HT-29 (cell line): ENCODE measurements at places on chromosomes 4 and X.

GRCh38 chr4:25861951-25862410 is 807 bp downstream of the SEL1L3 start:
- peak; percentile 59 for DNase-seq

- DNase-seq: no peak
Observed at GRCh38 chr4:141473952-141474351, 162.4 kb upstream of the IL15 start.

GRCh38 chr4:82891707-82892466 is 934 bp upstream of the SEC31A start:
- DNase-seq: peak; percentile 63

DNA sequence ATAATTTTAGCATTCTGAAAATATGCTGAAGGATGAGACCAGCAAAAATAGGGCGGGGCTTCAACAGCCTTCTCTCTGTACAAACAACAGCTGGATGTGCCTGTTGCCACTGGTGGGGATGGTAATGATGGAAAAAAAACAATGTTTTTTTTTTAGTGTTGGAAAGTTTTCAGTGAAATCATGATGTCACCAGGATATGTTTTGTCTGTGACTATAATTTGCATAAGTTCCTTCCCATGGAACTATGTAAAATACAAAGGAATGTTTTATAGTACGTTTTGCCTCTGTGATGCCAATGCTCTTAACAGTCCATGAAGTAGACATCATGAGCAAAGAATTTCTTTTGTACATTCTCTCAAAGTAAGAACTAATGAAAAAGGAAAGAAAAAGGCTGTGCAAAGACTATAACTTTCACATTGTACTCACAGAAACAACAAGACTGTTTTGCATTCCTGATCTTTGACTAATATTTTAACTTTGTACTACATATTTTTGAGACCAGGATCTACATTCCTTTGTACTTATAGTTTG is 589.7 kb downstream of the SPRY1 start:
- DNase-seq: no peak

DNA sequence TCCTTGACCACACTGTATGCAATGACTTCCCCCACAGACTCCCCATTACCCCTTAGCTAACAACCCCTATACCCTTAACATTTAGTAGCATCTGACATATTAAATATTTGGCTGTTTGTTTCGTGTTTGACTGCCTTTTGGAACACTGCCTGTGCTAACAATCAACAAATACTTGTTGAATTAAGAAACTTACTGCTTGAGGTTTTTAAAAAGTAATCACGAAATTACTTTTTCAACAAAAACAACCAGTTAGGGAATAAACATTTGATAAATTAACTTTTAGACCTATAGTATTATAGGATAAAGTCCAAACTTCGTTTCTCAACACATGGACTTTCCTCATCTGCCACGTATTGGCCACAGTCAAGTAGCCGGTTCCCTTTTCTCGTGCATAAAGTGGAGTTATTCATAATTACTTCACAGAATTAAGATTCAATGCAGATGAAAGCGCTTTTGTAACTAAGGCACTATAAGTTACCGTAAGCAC is 555 bp upstream of the ELMOD2 start:
- DNase-seq: no peak

- DNase-seq: peak; percentile 58
Observed at GRCh38 chr4:134668237-134668636, 466.6 kb upstream of the PABPC4L start.
